ENCODE measurements at places on chromosomes 2 and 18.

GRCh38 chr2:60453301-60453700 lies 100.2 kb downstream of the BCL11A start:
- DNase-seq = no peak

GRCh38 chr2:22824618-22825017 lies 560.4 kb upstream of the KLHL29 start:
- no peak for DNase-seq

DNA sequence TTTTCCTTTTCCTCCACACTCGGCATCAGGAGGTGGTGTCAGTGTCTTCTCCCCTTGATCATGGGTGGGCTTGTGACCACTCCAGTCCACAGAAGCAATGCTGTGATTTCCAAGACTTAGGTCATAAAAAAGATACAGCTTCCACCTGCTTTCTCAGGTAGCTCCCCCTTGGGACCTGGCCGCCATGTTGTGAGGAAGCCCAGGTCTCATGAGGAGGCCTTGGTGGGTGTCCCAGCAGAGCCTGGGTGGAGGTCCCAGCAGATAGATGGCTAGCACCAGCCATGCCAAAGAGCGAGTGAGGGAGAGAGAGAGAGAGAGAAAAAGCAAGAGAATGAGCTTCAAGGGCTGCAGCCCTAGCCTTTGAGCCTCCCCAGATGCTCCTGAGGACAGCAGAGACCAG lies 16.0 kb downstream of the SLC66A2 start:
- DNase-seq = no peak

DNA sequence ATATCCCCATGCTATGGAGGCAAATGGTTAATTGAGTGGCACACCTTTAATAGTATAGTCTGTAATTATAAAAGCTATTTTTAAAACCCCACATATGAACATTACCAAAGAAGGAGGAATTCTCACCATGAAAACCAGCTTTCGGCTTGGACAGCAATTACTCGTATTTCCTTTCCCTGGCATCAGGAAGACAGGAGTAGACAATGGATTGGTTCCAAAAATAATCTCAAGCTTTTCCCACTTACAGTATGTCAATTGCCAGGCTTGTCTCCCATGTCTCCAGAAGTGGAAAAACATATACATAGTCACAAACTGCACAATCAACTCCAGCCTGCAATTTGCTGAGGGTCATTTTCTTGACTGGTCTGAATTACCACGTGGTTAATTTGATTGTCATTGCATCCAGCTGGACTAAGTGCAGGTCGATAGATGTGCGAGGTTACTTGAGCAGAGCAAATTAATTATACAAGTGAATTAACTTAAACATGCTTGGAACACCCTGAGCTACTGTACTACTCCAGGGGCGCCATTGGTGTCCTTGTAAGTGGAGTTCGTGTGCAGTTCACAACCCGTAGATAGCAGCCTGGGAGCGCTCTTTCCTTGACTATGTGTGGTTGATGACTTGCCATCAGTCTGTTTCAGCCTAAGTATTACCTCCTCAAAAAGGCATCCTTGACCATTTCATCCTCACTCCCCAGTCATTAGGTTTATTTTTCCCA lies 124.3 kb upstream of the PELI1 start:
- DNase-seq = no peak

GRCh38 chr2:27147935-27148334 lies 869 bp upstream of the TCF23 start:
- DNase-seq = no peak

- no peak for DNase-seq
Observed at GRCh38 chr2:196980001-196980400, 53.5 kb upstream of the PGAP1 start.

DNA sequence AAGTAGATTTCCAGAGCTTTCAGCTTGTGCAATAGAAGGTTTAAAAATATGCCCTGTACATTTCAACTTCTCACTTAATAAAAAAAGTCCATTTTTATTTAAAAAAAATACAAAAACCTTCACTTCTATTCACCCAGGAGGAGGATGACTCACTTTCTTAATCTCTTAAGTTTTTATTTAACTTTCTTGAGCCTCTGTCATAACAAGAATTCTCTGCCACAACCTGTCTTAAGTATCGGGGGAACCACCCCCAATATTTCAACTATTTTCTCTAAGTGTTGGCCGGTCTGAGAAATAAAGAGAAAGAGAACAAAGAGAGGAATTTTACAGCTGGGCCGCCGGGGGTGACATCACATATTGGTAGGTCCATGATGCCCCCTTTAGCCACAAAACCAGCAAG lies 58.4 kb downstream of the LRATD1 start:
- no peak for DNase-seq

GRCh38 chr2:206548383-206548782 lies 93.9 kb upstream of the FAM237A start:
- DNase-seq = no peak

GRCh38 chr18:45270289-45270771 lies 344.9 kb upstream of the SLC14A2 start:
- no peak for DNase-seq

DNA sequence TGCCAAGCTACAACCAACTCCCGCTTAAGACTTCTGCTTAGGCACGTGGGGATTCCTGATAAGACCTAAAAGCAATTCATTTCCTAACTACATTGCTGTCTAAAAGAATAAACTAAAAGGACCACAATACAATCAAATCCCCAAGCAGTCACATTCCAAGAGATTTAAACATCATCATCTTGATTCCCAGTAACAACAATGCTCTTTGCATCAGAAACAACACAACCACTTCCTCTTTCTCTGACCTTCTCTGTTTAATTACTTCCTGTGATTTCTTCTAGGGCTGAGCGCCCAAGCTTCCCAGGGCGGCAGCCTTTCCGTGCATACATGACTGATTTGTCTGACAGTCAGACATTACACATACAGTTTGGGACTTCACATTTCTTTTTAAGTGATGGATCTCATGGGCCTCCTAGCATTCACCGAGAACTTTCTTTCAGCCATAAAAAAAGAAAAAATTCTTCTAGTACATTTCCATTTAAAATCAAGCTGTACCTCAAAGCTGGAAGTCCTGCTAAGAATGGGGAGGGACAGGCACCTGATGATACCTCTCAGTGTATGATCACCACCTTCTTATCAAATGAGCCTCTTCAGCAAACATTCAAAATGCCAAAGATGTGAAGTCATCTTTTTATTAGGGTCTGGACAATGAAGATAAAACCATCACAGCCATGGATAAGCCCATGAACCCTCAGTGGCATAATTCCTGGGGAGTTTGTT lies 11.5 kb downstream of the SPRED2 start:
- no peak for DNase-seq

DNA sequence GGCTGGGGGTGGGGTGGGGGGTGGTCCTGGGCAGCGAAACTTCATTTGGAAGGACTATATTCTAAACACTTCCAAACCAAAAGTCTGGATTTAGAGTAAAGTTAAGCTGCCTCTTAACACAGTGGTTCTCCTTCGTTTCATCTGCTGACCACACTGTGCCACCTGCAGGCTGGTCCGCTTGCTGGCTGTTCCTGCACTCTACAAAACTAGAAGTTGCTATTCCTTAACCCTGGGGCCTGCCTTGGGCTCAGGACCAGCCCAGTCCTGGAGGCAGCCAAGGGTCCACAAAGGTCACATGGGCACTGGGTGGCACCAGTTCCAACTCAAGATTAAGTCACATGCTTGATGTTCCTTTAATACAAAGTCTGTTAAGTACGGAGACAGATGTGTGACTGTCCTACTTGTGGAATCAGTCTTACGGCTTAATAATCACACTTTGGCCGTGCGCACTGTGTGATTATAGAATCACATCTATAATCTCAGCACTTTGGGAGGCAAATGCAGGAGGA lies 195.4 kb downstream of the FAM210A start:
- DNase-seq = peak; percentile 27

DNA sequence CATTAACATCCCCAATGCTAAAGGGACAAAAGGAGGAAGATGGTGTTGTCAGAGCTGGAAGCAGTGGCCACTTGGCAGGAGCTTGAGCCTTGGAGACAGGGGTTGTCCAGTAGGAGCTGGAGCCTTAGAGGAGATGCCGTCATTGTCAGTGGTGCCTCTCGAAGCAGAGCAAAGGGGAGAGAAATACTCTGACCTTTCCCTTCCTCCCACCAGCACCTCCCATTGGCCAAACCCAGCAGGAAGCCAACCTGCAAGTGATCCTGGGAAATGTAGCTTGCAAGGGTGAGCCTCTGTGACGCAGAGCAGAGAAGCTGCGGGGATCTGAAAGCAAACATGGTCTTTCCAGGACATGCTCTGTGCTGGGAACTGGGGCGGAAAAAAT lies 33.7 kb upstream of the MRPL19 start:
- no peak for DNase-seq

- no peak for DNase-seq
Observed at GRCh38 chr2:178592655-178593054, 112.4 kb downstream of the PLEKHA3 start.

GRCh38 chr2:8544786-8545694 lies 136.8 kb upstream of the ID2 start:
- peak; percentile 63 for DNase-seq

DNA sequence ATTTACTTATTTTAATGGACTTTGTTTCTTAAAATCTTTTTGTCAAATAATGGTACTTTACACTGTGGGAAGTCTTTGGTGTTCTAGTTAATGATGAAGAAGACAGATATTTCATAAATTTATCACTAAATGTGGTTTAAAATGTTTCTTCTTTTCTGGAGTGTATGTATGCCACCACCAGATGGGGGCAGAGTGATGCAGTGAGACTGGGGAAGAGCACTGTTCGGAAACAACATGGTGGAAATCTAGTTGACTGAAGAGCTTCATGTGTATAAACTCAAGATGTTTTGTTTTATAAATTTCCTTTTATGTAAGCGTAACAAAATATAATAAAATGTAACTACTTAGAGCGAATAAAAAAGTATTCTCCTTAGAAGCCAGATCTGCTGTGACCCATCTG lies 195.1 kb downstream of the KCNE4 start:
- DNase-seq = peak; percentile 14

- no peak for DNase-seq
Observed at GRCh38 chr2:156803243-156803642, 367.1 kb downstream of the GPD2 start.

DNA sequence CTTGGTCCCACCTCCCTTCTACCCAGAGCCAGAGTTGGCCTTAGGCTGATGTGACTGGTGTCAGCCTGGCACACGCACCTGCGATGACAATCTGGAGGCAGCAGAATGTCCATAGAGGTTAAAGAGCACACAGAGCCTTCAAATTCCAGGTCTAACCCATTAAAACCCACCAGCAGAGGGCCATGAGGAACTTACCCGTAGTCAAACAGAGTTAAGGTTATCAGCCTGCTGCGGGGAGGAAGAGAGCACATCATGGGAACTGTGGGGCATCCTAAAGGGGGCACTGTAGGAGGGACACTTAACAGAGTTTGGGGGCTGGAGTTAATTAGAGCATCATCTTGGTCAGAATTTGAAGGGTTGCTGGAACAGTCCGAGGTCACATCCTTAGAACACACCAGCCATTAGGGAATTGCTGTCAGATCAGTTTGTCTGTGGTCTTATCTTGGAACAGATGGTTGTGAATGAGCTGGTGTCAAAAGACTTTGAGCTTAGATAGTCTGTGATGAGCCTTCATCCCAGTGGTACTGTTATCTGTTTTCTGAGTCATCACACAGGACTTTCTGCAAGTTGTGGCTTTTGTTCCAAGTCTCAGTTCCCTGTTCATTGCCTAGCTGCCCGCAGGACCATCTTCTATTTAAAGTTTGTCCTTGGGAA lies 248.6 kb downstream of the LOXHD1 start:
- DNase-seq = no peak

- DNase-seq = no peak
Observed at GRCh38 chr2:109231996-109232705, 103.1 kb downstream of the SH3RF3 start.

GRCh38 chr2:97931858-97932225 lies 63.9 kb downstream of the TMEM131 start:
- DNase-seq = no peak

GRCh38 chr2:115162494-115163293 lies 720.3 kb downstream of the DPP10 start:
- no peak for DNase-seq

- no peak for DNase-seq
Observed at GRCh38 chr18:61993831-61994230, 101.0 kb upstream of the RNF152 start.

- no peak for DNase-seq
Observed at GRCh38 chr2:105194022-105194675, 47.4 kb upstream of the GPR45 start.

DNA sequence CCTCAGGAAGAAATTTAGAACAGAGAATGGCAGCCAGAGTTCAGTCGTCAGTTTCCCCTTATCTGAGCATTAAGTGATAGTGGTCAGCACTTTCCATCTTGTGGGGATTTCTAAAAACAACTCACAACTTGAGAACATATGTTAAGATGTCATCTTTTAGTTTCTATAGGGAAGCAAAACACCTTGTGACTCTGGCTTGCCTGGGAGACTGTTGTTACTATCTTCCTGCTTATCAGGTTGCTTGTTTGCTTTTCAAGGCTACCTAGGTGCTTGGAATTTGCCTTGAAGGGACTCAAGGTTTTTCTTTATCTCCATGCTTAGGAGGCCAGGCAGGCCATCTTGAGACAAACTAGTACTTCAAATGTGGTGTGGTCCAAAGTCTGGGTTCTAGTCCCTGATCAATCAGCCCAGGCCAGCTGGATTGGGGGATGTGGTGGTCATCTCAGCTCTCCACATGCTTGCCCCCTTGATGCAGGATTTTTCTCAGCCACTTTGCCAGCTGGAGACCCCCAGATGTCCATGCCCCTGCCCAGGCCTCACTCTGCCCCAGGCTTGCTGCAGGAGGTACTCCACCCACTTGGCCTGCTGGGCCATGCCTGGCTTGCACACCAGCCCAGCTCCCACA lies 125.9 kb downstream of the LYPD1 start:
- no peak for DNase-seq

GRCh38 chr2:193891023-193891422 lies 1696.3 kb upstream of the TMEFF2 start:
- no peak for DNase-seq

DNA sequence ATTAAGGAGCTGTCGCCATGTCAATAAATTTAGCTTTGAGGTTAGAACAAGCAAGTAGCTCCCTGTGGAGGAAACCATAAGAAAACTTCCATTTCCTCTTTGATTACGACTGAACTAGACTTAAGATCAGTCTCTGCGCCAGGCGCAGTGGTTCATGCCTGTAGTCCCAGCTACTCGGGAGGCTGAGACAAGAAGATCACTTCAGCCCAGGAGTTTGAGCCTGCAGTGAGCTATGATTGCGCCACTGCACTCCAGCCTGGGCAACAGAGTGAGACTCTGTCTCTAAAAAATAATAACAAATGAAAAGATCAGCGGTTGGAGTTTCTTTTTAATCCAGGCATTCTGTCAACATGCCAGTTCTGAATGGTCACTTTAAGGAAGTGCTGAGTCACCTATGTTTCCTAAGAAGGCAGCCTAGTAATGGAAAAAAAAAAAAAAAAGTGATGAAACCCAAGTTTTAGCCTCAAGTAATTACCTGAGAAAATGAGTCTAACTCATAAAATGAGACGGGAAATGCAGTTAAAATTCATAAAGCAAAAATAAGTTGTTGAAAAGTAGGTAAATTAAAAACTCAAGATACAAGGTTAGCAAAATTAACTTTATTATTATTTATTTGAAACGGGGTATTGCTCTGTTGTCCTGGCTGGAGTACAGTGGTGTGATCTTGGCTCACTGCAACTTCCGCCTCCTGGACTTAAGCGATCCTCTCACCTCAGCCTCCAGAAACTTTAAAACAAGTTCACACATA lies 10.2 kb downstream of the C18orf32 start:
- peak; percentile 67 for DNase-seq

Measured in AG09319 (cell line).